CD4-positive, alpha-beta T cell treated with Interleukin-15 for 1 hour (primary cell): ENCODE measurements at places on chromosomes 13 and 19.

DNA sequence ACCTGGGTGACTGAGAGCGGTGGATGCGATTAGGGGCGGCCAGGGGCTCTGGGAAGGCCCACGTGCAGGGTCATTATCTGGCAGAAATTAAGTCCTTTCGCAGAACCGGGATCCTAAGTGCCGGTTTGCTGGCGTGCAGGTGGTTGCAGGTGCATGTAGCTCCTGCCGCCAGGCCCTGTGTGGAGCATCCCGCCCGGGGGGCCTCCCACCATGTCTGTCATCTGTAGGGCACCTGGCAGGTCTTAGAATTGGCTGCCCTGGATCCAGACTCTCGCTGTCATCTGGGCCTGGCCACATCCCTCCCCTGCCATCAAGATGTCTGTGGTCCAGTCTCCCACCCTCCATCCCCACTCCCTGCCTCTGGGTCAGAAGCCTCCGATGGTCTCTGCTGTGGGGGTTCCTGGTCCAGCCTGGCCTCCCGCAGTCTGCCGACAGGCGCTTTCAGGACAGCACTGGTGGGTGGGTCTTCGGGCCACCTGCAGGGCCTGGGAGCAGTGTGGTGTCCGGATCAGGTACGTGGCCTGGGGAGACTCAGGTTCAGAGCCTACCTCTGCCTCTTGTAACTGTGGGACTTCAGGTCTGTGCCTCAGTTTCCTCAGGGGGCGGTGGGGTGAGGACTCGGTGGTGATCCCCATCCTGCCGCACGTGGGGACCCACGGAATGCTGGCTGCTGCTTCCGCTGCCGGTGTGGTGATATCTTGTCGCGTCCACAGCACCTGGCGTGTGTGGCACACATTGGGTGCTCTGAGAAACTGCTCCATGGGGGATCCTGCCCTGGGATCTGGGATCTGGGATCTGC lies 5.4 kb downstream of the GNA11 start:
- DNase-seq, result no peak

DNA sequence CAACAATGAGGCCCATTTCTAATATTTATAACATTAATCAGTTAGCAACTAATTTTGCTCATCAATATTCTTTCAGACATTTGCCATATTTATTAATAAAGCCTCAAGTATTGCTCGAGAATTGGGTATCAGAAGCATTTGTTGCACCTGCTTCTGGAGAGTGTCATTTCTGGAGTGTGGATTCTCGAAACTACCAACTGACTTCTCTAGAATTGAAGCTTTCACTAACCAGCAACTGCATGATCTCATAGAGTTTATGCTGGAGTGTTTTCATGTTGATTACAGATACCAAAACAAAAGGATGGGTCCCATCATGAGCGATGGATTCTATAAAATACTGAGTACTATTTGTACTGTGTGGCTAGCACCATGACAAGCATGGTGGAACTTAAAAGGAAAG lies 121.0 kb upstream of the SLC7A1 start:
- no peak for DNase-seq

- no peak for DNase-seq
Measured at GRCh38 chr13:90763476-90764150, 583.9 kb upstream of the MIR17HG start.

- no peak for DNase-seq
Measured at GRCh38 chr13:31798189-31798588, 58.9 kb downstream of the RXFP2 start.

- DNase-seq, result no peak
Measured at GRCh38 chr19:10471909-10472308, 31.2 kb downstream of the KEAP1 start.

- DNase-seq, result no peak
Measured at GRCh38 chr13:48405875-48406274, 7.0 kb downstream of the LPAR6 start.

DNA sequence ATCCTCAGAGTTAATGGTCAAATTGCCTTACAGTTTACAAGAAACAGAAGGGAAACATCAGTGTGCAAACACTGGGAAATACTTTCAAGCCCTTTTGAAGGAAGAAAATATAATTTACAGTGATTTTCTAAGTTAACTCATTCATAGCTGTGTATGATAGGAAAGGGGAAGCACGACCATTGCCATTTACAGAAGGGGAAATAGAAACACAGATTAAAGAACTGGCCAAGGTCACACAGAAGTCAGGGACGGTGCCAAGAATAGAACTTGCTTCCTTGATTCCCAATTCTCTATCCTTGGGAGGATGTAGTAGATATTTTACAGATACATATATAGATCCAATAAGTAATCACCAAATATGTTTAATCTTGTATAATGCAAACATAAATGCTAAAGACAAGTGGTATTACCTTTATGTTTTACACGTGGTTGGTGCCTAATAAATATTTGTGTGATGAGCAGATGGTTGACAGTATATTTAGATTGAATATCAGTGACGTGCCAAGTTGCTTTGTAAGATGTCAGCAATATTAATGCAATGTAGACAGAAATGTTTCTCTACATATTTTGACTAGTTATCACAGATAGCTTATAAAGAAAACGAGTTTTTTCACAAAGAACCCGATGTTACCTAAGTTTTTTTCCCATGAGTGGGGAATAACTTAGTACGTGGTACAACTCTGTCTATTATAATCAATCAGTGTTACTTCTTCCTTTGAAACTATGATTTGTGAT lies 73.1 kb downstream of the FLT1 start:
- DNase-seq, result no peak

DNA sequence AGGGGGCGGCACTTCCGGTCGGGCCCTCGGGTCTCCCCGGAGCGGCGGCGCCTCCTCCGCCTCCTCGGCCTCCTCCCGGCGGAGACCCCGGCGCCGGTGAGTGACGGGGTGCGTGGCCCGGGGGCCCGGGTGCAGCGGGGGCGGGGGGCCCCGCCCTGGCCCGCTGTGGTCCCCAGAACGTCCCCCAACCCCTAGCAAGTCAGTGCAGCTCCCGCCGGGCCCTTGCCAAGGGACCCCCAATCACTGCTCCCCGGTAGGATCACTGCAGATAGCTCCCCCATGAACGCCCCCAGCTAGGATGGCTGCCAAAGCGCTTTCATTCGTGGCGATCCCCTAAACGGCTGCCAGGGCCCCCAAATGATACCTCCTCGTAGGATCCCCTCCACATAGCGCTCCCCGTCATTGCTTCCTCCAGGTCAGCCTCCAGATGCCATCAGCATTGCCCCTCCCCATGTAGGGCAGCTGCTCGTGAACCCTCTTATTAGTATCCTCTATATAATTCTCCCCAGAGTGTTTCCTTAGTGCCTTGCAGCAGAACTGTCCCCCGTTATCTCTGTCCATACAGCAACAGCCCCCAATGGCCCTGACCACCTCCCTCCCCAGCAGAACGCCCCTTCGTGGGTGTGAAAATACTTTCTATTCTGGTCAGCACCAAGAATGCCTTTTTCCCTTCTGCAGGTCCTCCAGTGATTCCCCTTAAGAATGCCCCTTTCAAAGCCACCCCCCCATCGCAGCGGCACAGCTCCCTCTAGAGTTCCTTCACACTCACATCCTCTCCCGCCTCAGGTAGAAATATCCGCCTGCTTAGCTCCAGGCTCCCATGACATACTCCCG lies at the start of gene ZNF865:
Gene ZNF865, plus strand, starts transcription at position 11 of the 834 bp plus-strand sequence. CDS start 7,972 bp downstream, outside the sequence.
- peak; percentile 74 for DNase-seq

GRCh38 chr13:76745261-76746200 lies 140.7 kb downstream of the KCTD12 start:
- DNase-seq, result no peak

GRCh38 chr13:45479661-45480060 lies 14.9 kb downstream of the COG3 start:
- DNase-seq, result no peak

GRCh38 chr13:24032252-24032651 lies 128.3 kb upstream of the SPATA13 start:
- no peak for DNase-seq

GRCh38 chr19:38953677-38954076 lies 21.9 kb downstream of the FBXO17 start:
- DNase-seq, result no peak

- no peak for DNase-seq
Measured at GRCh38 chr13:40172149-40172591, 494.3 kb downstream of the FOXO1 start.

GRCh38 chr19:3097442-3097871 lies 3.3 kb downstream of the GNA11 start:
- DNase-seq, result no peak

GRCh38 chr19:41428481-41428859 lies 1.3 kb upstream of the B3GNT8 start:
- no peak for DNase-seq

- no peak for DNase-seq
Measured at GRCh38 chr19:54369082-54369687, 4.5 kb upstream of the LAIR1 start.

- DNase-seq, result no peak
Measured at GRCh38 chr13:46296115-46296822, 84.5 kb downstream of the LRRC63 start.

- no peak for DNase-seq
Measured at GRCh38 chr19:54444737-54445136, 4.3 kb upstream of the LENG8 start.

DNA sequence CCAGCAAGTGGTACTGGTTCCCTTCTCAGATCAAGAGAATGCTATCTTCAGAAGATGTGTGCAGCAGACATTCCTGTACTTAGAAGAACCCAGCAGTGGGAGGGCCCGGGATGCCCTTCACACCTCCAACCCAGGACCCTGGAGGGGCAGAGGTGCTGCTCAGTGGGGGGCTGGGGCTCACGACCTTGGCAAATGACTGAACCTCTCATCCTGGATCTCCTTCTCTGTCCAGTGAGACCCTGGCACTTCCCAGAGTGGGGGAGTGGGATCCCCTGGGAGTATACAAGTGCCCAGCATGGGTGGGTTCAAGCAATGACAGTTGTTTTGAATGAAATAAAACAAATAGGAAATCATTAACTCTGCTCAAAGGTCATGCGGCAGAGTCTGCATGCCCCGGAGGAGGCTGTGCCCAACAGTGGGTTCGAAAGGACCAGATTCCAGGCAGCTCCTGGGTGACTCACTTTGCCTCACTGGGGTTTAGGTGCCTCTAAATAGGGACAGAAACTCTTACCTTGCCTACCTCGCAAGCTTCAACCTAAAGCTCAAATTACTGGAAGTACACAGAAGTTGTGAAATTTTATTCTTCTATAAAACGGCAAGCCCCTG lies 26.9 kb downstream of the GGACT start:
- DNase-seq, result no peak

GRCh38 chr19:51116736-51117286 lies 7.9 kb upstream of the SIGLEC9 start:
- no peak for DNase-seq

GRCh38 chr13:113591750-113592149 lies 7.2 kb downstream of the TFDP1 start:
- no peak for DNase-seq

- no peak for DNase-seq
Measured at GRCh38 chr13:95002126-95002525, 289.8 kb upstream of the SOX21 start.

GRCh38 chr13:78029901-78030300 lies 111.3 kb upstream of the EDNRB start:
- DNase-seq, result no peak

- DNase-seq, result no peak
Measured at GRCh38 chr13:30551189-30551588, 66.5 kb upstream of the USPL1 start.

GRCh38 chr19:5131031-5131505 lies 162.2 kb downstream of the KDM4B start:
- peak; percentile 71 for DNase-seq

- DNase-seq, result no peak
Measured at GRCh38 chr13:110392510-110393240, 85.6 kb downstream of the COL4A2 start.

GRCh38 chr13:73948848-73949529 lies 185.2 kb downstream of the KLF12 start:
- no peak for DNase-seq

DNA sequence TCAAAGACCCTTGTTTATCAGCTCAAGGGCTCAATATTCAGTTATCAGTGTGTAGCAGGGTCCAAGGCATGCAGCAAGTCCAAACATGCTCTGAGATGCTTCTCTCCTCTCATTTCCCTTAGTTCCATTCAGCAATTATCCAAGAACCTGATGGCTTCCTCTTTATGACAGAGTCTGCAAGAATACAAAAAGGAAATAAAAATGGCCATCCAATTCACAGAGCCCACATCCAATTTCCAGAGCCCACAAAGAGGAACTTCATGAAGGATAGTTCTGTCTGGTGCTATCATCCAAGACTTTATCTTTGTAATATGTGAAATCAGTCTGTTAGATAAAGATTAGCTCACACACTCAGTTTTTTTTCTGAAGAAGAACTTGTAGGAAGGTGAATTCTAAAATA lies 217.2 kb downstream of the LACC1 start:
- DNase-seq, result no peak

DNA sequence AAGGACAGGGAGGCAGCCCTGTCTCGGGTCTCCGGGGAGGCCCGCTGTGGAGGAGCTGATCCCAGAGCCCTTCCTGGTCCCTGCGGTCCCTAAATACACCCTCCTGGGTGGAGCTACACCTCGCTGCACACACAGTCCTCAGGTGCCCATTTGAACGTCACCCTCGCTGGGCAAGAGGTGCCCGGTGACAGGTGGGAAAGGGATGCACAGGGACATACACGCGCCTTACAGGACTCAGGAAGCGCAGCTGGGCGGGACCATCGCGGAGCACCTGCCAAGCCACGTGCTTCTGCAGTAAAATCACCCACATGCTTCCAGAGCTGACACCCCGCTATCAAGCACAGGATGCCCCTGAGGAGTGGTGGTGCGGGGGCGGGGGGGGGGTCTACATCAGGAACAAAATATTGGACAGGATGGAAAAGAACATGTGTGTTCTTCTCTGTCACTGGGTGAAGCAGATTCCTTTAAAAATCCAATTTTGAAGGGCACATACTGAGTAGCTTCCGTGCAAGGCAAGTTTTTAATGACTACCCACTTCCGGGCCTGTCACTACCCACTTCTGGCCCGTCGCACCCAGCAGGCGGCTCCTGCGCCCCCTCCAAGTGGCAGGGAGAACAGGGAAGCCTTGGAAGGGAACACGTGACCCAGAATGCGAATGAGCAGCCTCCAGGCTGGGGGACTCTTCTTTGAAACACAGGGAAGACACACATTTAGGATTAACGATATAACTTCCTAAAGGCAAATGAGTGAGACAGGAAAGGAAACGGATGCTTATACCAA lies 78.9 kb downstream of the COL4A1 start:
- no peak for DNase-seq

GRCh38 chr19:4870025-4870700 lies 2.7 kb upstream of the PLIN3 start:
- peak; percentile 73 for DNase-seq

GRCh38 chr13:45658586-45659235 lies 43.2 kb upstream of the ERICH6B start:
- no peak for DNase-seq
